Lower leg skin (tissue), 4 donors: ENCODE measurements at places on chromosomes 4 and X.
A peak's percentile ranks its signal among the peaks of the same experiment; 100 is the strongest.

- no peak for DNase-seq
These were observed 95.6 kb upstream of the FAM9C start for GRCh38 chrX:13140007-13140406.

- DNase-seq, result no peak
These were observed 851 bp upstream of the RIPPLY1 start for GRCh38 chrX:106903856-106904528.

DNA sequence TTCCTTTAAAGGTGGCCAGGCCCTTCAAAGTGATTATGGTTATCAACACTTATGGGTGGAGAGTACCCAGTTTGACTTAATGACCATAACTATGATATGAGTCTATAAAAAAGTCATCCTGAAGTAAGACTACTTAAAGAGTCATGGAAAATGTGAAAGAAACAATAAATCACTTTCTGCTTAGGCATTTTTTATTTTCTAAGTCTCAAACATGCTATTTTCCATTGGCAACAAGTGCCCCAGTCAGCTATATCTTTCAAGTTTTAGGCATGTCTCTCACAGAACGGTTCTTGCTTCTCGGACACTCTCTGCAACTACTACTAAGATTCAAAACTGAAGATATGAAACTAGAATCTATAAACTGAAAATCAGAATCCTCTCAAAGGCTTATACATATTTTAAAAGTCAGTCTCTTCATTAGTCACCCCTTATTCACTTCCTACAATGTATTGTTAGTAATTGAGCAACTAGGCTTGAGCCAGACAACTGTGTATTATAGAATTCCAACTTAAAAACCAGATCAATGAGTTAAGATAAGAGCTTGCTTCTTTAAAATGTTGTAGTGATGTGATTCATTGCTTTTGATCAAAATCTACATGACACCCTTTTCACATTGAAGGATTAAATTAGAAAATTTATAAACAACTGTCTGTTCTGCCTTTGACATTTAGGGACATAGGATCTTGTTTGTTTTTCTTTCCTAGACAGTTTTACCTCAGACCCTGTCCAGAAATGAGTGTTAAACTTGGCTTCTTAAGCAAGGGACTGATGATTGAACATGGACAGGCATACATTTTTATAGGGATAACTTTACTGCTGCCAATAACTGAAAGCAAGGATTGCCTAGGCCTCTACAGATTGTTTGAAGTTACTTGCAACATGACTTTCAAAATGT is 2.9 kb downstream of the ANTXR2 start:
- DNase-seq, result no peak

DNA sequence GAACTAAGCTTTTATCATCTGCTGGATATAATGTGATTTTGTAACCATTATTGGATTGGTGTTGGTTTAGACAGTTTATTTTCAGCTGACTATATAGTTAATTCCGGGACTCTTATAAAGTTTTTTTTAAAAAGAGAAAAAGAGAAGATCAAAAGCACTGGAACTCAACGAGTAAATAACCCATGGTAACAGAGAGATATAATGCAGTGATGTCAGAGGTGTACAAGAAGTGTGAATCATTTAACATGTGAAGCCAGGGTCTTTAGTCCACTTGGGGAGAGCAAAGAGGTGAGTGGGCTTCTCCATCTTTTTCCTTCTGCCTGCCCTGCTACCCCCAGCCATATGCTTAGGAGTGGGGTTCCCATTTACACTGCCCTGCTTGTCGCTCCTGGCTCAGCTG is 3.2 kb downstream of the TMEM165 start:
- DNase-seq, result no peak

DNA sequence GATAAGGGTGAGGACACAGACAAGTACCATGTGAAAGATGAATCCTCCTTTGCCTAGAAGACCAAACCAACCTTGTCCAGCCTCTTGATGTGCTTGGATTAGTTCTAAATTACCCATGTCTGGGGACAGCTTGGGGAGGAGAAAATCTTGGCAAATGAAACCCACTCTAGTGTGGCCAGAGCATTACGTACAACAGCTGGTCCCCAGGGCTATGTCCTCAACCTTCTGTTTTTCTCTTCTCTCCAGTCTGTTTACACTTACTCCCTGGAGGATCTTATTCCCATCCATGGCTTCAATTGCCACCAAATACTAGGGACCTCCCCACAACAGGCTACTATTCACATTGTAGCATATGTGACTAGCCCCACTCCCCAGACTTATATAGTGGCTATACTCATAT is 384.5 kb downstream of the OPHN1 start:
- no peak for DNase-seq

- DNase-seq, result no peak
These were observed 37.4 kb upstream of the ARHGAP6 start for GRCh38 chrX:11702965-11703631.

DNA sequence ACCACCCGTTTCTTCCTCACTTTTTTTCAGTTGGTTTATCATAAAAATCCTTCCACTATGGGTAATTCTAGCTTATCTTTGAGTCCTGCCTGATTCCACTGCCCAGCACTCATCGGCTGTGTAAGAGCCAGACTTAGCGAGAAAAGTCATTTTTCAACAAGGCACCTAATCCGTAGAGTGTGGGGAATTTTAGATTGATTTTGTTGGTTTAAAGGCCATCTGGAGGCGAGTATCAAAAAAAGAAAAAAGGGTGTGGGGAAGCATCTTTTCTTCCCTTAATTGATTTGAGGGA is 134.4 kb downstream of the TET2 start:
- no peak for DNase-seq

- no peak for DNase-seq
These were observed 582.3 kb downstream of the KCNIP4 start for GRCh38 chr4:21366312-21366711.

DNA sequence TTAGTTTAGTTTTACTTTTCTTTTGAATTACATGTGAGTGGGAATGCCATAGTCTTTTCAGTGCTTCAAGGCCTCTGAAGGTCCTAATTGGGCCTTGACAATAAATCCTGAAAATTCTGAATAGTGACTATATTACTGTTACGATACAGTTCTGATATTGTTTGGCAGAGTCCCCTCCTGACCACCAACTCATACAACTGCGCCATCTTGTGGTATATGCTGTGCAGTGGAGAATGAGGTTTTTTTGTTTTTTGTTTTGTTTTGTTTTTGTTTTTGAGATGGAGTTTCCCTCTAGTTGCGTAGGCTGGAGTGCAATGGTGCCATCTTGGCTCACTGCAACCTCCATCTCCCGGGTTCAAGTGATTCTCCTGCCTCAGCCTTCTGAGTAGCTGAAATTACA is 56.6 kb upstream of the CHRDL1 start:
- no peak for DNase-seq

- peak; percentile 22 for DNase-seq
These were observed 738.6 kb downstream of the PCDH7 start for GRCh38 chr4:31458813-31459212.

GRCh38 chr4:56530269-56531148 is 24.9 kb downstream of the ARL9 start:
- peak; percentile 76 for DNase-seq

DNA sequence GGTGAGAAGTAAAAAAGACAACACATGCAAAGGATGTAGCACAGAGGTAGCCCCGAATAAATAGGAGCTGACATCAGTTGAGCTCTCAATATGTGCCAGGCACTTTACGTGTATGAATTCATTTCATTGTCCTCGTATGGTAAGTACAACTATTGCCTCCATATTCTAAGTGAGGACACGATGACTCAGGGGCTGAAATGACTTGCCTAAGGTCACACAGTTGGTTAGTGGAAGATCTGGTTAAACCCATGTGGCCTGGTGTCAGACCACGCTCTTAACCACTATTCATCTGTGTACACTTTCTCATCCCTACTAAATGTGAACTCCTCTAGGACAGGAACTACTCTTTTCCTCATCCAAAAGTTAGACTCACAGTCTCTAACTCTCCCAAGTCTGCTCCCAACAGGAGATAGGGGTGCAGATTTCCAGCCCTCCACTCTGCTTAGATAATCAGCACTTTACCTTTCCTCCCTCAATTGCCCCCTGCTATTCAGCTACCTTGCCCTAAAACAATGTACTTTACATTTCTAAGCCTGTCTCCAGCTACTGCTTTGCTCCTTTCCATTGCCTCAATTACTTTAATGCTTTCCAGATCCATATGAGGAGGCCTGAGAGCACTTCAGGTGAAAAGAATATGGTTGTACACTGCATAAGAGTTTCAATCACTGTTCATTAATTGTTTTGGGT is 58.8 kb upstream of the LHFPL1 start:
- no peak for DNase-seq

GRCh38 chrX:16946361-16946964 is at the start of gene REPS2:
Gene REPS2 (plus strand): TSS chrX:16946658. CDS start chrX:16946862, 204 bp downstream.
- DNase-seq, result peak; percentile 72

- DNase-seq, result no peak
These were observed 8.3 kb upstream of the CXCL8 start for GRCh38 chr4:73731968-73732610.

DNA sequence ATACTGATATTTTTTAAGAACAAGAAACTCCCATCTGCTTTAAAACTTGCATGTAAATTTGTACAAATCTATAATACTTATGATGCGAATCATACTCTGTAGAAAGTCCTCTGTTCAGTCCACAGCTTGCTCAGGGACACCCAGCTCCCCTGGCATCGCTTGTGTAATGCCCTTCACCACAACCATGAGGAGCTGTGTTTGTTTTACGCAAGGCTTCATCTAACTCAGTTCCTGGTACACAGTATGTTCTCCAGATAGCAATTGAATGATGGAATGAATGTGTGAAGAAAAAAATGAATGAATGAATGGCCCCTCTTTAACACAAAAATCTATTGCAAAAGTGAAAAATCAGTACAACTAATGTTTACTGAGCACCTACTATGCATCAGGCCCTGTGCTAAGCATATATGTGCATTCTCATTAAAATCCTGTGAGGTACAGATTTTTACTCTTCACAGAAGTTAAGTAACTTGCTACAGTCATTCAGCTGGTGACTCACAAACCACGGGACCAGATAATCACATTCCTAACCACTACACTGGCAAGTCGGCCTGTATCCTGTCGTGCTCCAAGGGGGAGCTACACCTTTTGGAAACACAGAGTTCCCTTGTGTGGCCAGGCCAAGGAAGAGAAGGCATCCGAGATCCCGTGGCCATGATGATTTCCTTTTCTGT is 58.7 kb upstream of the KDR start:
- no peak for DNase-seq

- no peak for DNase-seq
These were observed 1.1 kb downstream of the TMEM131L start for GRCh38 chr4:153466949-153467896.

GRCh38 chr4:9936129-9936644 is 85.1 kb downstream of the SLC2A9 start:
- no peak for DNase-seq

DNA sequence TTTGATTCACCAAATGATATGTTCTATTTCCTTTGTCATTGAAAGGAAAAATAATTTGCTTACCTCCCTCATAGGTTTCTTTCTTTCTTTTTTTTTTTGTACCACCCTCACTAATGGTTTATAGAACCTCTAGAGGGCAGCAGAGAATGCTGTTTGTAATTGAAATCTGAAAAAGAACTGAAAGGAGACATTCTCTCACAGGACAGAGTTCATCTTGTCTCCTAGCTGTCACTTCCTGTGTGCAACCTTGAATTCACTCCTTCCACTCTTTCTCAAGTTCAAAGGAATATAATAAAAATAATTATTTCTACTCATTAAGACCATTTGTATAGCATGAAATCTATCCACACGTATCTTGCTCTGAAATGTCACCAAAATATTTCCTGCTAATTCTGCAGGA is 51.0 kb downstream of the GUCY1B1 start:
- no peak for DNase-seq

GRCh38 chrX:75151827-75152592 is 4.1 kb downstream of the ABCB7 start:
- no peak for DNase-seq

- no peak for DNase-seq
These were observed 203.0 kb upstream of the KLF8 start for GRCh38 chrX:56029188-56029587.

DNA sequence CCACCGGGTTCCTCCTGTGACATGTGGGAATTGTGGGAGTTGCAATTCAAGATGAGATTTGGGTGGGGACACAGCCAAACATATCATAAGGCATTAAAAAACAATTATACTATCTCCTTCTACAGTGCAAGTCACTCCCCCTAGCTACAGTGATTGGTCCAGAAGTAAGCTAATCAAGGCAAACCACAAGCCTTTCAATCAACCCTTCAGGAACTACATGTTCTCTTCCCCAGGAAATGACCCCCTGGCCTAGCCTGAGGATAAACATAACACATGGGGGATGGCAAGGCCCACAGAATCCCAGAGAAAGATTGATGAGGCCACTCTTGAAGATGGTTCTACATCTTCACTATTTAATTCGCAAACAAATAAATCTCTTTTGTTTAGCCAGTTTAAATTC is 25.2 kb upstream of the FAM241A start:
- DNase-seq, result no peak

DNA sequence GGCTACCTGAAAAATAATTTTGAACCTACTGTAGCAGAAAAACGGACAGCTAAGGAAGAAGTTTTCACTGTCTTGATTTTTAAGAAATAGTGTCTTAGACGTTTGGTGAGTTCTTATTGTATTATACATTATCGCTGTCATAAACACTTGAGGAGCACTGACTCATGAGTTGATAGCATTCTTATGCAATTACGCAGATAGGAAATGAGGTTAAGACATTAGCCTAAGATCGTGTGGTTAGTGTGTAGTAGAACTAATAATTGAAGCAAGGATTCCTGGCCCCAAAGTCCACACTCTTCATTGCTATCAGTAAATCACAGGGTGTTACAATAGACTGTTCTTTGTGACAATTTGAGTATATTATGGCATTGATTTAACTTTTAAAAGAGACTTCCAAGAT is 238.1 kb downstream of the ARAP2 start:
- no peak for DNase-seq

- DNase-seq, result no peak
These were observed 125.4 kb downstream of the PDLIM5 start for GRCh38 chr4:94577136-94577535.

GRCh38 chrX:130909469-130910136 is 6.6 kb upstream of the ENOX2 start:
- DNase-seq, result no peak

GRCh38 chrX:67568769-67569168 is 24.9 kb downstream of the AR start:
- DNase-seq, result no peak

- DNase-seq, result no peak
These were observed 50.7 kb downstream of the SNX12 start for GRCh38 chrX:71017396-71017939.

DNA sequence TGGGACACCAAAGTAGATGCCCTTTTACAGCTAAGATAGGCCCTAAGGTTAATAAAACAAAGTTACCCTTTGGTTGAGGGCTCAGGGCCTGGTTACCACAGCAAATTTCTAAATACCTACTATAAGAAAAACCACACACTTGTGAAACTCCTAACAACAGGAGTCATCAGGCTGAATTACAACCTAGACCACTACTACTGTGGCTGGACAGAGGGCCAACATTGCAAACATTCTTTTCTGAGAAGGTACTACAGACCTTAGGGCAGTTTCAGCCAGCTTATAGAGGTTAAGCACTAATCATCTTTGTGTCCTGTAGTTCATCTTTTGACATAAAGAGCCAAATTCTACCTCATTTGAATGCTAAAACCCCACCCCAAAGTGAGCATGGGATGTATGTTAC is 504.0 kb downstream of the RAPGEF2 start:
- DNase-seq, result no peak

- DNase-seq, result no peak
These were observed 390.3 kb downstream of the FAM47A start for GRCh38 chrX:33741807-33742206.
